Stimulated activated CD4-positive, alpha-beta T cell treated with anti-CD3 and anti-CD28 coated beads, Interleukin-1b, Interleukin-23, amount 100 ng/mL, for 24 hours (primary cell): ENCODE measurements at places on chromosomes 5 and 9.

GRCh38 chr5:41722359-41722950 lies 147.8 kb downstream of the OXCT1 start:
- no peak for DNase-seq

DNA sequence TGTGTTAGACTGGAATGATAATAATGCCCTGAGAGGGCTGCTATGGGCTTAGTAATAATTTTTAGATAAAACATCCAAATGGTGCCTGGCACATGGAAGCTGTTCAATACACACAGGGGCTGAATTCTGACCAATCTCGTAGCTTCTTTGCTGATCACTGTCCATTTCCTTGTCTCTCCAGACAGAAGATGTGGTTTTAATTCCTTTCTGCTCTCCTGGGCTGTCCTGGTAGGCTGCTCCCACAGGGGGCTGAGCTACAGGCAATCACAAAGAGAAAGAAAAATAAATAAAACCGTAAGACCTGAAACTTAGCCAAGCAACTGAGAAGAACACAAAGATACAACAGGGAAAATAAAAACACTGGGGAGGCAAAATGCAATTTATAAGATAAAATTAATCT lies 136.5 kb downstream of the CDK5RAP2 start:
- no peak for DNase-seq

DNA sequence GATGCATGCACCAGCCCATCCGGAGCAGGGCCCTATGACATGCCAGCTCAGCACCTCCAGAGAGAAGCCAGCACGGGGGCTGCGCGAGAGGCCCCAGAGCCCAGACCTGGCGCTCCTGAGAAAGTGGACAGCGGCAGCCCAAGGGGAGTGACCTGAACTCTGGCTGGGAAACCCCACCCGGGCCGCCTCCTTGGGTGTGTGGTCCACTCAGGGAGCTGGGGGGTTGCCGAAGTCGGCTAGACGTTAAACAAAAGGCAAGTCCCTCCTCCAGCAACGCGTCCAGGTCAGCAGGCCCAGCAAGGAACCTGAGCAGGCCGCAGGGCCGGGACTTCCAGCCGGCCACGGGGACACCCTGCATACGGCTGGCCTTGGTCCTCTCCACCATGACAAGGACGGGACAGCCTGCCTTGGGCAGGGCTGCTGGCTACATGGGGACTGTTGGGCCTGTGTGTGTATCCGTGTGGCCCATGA lies 35.7 kb downstream of the NACC2 start:
- no peak for DNase-seq

DNA sequence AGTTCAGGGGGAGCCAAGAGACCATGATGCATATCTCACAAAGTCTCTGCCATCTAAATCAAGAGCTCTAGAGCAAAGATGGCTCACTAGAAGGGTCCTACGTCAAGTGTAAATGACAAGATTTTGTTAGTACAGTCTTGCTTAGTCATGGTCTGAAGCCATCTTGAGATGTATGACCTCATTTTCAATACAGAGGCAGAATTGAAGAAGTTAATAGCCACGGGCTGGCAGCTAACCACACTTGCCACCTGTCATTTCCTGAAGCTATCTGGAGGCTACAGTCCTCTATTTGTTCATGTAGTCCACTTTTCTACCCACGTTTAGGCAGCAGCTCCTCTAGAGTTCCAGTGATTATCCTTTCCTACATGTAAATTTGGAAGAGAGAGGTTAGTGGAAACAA lies 231.7 kb upstream of the CDH12 start:
- DNase-seq: no peak

DNA sequence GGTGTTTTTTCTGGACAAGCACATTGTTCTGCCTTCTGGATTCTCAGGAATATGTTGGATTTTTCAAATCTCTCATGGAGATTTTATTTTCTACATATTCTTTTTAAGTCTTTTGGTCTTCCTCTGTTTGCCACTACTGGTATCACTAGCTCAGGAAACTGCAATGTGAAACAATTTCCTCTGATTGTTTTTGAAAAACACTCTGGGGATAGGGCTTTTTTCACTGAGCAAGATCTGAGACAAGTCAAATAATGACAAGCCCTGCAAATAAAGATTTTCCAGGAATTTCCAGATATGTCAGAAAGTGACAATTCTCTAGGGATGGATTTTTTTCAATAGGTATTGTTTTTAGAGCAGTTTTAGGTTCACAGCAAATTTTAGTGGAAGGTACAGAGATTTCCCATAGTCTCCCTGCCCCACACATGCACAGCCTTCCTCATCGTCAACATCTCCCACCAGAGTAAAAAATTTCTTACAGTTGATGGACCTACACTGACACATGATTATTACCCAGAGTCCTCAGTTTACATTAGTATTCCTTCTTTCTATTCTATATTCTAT lies 86.9 kb upstream of the TMEM161B start:
- no peak for DNase-seq

DNA sequence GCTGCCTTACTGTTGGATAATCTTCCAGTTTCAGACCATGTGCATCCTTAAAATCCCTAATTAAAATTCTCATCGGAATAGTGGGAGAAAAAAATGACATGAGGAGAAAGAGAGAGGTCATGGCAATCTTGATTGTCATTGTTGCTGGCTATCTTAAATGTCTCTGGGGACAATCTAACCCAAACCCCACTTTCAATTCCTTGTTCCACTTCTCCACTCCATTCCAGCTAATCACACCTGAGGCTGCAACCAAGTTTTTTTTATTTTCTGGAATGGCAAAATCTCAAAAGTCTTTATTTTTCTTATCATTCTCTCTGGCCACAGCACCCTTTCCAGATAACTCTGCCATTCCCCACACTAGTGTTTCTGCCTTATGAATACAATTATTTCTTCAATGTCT lies 171.9 kb upstream of the RASA1 start:
- DNase-seq: no peak

DNA sequence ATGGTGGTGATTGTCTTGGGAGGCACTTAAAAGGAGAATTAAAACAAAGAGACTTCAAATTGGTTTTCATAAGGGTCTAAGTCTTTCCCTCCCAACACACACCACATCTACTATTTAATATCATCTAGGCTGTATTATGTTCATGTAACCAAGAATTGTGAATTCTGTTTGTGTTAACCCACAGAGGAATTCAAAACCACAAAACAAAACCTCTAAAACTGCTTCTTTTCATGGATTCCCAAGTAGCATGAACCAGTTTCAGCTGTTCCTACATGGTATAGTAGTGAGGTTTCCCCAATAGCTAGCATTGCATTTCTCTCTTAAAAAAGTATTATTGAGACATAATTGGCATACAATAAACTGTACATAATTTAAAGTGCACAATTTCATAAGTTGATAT lies 283.8 kb downstream of the CD180 start:
- DNase-seq: no peak

DNA sequence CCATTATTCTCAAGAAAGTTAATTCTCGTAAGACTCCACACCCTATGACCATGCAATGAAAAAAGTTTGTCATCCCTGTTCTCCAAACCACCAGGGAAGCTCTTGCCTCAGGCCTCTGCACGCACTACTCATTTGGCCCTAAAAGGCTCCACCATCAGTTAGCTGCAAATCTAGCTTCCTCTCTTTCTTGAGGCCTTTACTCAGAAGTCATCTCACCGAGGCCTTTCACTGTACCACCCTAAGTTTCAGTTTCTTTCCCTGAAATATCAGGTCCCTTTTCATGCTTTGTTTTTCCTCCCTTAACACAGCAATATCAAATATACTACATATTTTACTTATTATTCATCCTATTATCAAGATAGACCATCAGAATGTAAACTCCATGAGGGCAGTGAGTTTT lies 39.1 kb downstream of the OXCT1 start:
- DNase-seq: no peak

GRCh38 chr5:159514229-159514810 lies 184.0 kb upstream of the IL12B start:
- no peak for DNase-seq

DNA sequence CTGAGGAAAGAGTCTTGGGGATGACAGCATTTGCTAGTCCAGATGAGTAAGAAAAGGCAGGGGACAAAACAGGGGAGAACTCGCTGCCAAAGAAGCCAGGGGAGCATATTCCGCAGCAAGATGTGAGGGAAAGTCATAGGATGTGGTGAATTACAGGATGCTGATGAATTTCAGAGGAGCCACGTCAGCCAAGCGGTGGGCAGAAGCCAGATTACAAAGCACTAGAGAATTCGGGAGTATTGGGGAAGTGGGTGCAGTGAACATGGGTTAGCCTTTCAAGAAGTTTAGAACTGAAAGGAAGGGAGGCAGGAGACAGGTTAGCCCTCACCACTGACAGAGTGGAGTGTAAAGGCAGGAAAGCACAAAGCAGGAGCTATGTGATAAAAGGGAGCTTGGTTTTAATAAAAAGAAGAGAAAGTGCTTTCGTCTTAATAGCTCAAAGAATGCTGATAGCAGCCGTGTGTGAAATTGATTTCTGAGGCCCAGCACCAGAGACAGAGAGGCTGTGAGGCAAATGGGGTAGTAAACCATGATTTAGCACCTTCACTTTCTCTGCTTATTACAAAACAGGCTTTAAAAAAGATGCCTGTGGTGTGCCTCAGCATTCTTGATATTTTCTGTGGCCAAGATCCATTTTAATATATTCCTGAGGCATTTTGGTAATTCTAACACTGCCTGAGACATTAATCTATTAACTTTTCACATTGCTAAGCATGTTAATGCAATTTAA lies 16.9 kb downstream of the ADAMTSL1 start:
- no peak for DNase-seq

DNA sequence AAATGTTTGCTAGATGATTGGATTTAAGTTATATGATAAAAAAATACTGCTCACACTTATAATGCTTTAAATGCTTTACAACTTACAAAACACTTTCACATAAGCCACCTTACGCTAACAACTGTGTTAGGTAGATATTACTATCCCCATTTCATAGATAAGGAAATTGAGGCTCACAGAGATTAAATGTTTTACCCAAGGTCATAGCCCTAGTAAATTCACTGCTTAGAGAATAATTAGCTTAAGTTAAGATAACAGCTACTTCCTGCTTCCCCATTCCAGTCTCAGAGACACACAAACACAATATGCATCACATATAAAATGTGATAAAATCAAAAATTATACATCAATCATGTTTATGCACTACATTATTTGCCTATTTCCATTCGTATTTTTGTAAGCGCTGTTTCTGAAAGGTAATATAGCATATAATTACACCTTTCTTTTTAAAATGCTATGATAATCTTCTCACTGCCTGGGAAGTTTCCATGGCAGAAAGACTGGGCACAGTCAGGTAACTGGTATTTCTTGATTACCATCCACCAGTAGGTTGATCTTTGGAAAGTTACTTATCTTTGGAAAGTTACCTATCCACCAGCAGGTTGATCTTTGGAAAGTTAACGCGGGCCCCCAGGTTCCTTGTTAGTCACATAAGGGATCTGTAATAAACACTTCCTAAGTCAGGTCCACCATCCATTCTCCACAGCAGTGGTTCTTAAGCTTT lies 101.1 kb downstream of the NFIB start:
- no peak for DNase-seq

DNA sequence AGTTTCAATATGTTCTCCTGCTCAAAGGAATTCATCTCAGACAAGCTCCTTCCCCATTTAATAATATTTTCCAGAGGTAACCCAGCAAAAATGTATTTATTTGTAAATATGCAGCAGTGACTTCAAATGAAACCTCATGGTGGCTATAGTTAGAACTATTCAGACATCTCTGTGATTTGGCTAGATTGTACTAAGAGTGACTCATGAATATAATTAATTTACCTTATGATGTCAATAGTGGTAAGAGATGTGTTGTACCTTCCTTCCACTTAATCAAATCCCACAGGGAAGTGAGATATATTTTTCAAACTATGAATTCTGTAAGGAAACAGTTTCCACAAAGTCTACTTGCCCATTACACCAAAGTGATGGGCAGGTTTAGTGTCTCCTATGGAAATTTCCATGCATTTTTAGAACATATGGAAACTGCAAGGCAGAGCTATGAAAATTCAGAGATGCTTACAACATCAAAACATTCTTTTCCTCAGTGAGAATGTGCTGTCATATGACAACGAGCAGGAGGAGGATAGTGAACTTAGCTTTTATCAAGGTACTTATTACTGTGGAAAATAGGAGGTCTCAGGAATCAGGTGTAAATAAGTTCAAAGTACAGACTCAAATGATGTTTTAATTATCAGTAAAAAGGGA lies 34.0 kb upstream of the SPDL1 start:
- DNase-seq: no peak

- no peak for DNase-seq
Observed at GRCh38 chr5:31638345-31638744, 586 bp upstream of the PDZD2 start.

- DNase-seq: no peak
Observed at GRCh38 chr9:7542693-7543092, 256.9 kb downstream of the DMAC1 start.

GRCh38 chr9:91795598-91796241 lies 154.3 kb downstream of the ROR2 start:
- DNase-seq: no peak

GRCh38 chr9:108019821-108020220 lies 530.3 kb upstream of the KLF4 start:
- DNase-seq: no peak

- DNase-seq: no peak
Observed at GRCh38 chr5:91339063-91339705, 43.9 kb downstream of the ARRDC3 start.

DNA sequence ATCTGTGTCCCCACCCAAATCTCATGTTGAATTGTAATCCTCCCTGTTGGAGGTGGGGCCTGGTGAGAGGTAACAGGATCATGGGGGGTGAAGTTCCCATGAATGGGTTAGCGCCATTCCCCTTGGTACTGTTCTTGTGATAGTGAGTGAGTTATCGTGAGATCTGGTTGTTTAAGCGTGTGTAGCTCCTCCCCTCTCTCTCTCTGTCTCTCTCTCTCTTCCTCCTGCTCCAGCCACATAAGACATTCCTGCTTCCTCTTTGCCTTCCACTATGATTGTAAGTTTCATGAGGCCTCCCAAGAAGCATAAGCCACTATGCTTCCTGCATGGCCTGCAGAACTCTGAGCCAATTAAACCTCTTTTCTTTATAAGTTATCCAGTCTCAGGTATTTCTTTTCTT lies 28.8 kb downstream of the C5orf15 start:
- DNase-seq: no peak

GRCh38 chr5:80072103-80073073 lies 37.2 kb downstream of the THBS4 start:
- DNase-seq: no peak

- DNase-seq: no peak
Observed at GRCh38 chr5:23703940-23704855, 196.8 kb downstream of the PRDM9 start.

- DNase-seq: no peak
Observed at GRCh38 chr5:43891112-43891511, 288.1 kb downstream of the NNT start.

DNA sequence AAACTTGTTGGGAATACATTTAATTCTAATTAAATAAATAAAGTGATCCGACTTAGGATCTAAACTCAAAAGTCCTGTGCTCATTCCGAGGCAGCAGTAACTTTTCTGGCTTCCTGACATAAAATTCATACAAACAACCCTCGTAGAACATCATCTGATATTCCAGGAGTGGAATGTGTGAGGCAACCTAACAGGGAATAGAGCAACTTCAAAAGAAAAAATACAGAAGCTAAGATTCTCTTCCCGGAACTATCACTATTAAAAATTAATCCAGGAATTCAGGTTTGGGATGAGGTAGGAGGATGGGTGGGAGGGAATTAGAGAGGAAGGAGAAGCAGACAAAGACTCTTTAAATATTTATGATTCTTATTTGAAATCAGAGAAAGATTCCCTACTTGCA lies 32.9 kb upstream of the TRIO start:
- DNase-seq: no peak
